ENCODE measurements at places on chromosomes 1 and 21.

GRCh38 chr1:1538989-1539309, 1.5 kb downstream of the TMEM240 start:
- DNase-seq: no peak

- no peak for DNase-seq
These were observed 105.7 kb upstream of the TLR5 start for GRCh38 chr1:223248770-223249140.

- no peak for DNase-seq
These were observed 4.5 kb downstream of the KRTCAP2 start for GRCh38 chr1:155168456-155169210.

GRCh38 chr1:173084292-173084691, 33.6 kb upstream of the TNFSF18 start:
- no peak for DNase-seq

DNA sequence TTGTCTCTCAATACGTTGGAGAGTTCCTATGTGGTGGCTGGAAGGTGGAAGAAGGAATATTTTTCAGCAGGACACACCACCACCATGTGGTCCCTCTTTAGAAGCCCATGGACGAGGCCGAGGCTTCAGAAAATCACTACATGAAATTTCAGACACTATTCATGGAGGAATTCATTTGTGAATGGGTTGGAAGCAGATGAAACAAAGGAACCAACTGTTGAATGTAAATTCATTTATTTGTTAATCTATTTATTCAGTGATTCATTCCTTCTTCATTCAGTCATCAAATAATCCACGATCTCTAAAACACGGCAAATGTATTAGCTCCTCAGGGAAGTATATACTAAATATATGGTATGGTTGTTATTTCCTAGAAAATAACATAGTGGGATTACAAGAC, 12.2 kb downstream of the SLC35F3 start:
- no peak for DNase-seq

DNA sequence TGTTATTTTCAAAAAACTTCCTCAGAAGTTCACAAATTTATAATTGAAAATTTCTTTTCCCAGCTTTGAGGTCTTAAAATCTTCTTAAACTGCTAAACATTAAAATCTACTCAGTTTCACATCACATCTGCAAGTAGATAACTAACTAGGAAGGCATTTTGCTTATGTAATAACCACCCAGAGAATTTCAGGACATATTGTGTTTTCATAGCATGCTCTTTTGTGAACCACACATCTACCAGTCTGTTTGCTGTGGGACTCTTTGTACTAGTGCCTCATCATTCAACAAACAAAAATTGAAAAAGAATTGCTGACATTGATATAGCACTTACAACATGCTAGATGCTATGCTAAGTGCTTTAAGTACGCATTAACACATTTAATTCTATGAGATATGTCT, 31.6 kb upstream of the C1orf146 start:
- no peak for DNase-seq

DNA sequence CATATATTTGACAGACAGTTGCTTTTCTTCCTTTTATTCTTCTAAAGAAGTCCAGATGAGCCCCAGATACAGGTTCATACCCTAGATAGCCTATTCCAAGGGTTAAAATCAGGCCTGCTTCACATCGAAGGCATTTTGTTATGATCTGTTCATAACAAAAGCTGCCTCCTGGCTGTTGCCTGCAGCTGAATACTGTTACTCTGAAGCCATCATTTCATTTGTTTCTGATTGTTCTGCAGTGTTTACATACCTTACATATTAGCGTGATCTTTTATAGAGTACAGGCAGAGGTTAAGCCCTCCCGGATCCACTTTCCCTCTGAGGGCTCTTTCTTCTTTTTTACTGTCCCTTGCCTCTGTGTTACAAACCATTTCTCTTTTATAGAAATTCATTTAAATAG, 219.0 kb upstream of the HOOK1 start:
- DNase-seq: no peak
